ENCODE measurements at places on chromosomes 3 and 15.

DNA sequence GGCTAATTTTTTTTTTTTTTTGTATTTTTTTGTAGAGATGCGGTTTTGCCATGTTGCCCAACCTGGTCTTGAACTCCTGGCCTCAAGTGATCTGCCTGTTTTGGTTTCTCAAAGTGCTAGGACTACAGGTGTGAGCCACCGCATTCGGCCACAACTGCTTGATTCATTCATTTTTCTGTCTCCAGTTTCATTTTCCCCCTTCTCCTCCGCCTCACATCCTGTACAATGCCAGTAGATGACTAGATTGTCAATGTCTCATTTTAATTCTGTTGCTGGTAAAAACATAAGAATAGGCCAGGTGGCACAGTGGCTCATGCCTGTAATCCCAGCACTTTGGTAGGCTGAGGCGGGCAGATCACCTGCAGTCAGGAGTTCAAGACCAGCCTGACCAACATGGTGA is 12.0 kb upstream of the ZNF592 start:
- no peaks in the 10 kb centered on the region for H3K36me3 ChIP-seq
- no peak overlapping the region for H3K4me3 ChIP-seq
- peaks cover 44% of the 10 kb centered on the region for H3K4me1 ChIP-seq
- H3K27me3 ChIP-seq: no peaks in the 10 kb centered on the region

DNA sequence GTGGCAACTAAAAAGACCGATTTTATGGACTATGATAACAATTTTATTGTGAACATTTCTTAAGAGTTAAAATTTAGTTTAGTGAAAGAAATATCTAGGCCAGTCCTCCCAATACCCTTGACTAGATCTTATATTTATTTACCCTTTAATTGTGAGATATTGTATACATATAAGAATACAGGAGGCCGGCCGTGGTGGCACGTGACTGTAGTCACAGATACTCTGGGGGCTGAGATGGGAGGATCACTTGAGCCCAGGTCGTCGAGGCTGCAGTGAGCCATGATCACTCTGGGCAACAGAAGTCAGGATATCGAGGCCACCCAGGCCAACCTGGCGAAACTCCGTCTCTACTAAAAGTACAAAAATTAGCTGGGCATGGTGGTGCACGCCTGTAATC is 756 bp upstream of the RMDN3 start:
- H3K4me1 ChIP-seq: peaks cover 7% of the 10 kb centered on the region
- peak overlapping the region; percentile 83 for H3K4me3 ChIP-seq
- no peak for DNase-seq
- H3K27me3 ChIP-seq: no peaks in the 10 kb centered on the region
- H3K27ac ChIP-seq: peak overlapping the region; percentile 88

DNA sequence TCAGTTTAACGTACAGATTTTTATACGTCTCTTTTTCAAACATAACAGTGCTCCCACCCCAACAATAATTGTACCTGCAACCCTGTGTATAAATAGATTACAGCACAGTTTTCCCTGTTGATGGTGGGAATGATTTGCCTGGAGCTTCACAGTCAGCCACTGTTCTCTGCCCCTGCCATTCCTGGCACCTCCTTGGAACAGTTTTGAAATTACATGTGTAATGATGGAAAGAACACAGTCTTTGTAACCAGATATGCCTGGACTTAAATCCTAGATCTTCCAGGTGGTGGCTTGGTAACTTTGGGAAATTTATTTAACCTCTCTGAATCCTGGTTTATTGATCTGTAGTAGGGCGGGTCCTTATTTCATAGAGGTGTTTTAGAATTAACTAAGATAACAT is 27.0 kb downstream of the CRYBG3 start:
- H3K27me3 ChIP-seq: no peaks in the 10 kb centered on the region
- H3K4me1 ChIP-seq: no peaks in the 10 kb centered on the region
- no peak overlapping the region for H3K27ac ChIP-seq
- no peak overlapping the region for H3K4me3 ChIP-seq

- H3K27me3 ChIP-seq: no peaks in the 10 kb centered on the region
- no peaks in the 10 kb centered on the region for H3K36me3 ChIP-seq
- no peak for DNase-seq
- no peak overlapping the region for H3K4me3 ChIP-seq
Observed at GRCh38 chr3:115709931-115710330, 86.6 kb downstream of the GAP43 start.

GRCh38 chr15:63322541-63322940 is 45.1 kb downstream of the APH1B start:
- H3K36me3 ChIP-seq: no peaks in the 10 kb centered on the region
- H3K4me1 ChIP-seq: no peaks in the 10 kb centered on the region
- H3K27ac ChIP-seq: no peak overlapping the region
- no peaks in the 10 kb centered on the region for H3K27me3 ChIP-seq
- H3K4me3 ChIP-seq: no peak overlapping the region

DNA sequence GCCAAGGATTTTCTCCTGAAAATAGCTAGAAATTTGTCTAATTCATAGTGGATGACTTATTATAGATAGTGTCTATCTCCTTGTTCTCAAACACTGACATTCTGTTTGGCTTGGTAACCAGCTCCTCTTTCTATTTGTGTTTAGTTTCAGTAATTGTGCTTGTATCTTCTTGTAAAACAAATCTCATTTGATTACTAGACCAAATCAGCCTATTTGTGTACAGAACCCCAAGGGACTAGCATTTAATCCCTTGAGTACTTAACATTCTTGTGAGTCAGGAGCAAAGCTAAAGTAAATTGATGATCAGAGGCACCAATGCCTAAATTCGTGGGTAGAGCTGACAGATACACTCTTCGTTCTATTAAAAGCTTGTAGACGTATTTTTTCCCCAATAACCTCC is 306.5 kb upstream of the SLITRK3 start:
- H3K4me1 ChIP-seq: no peaks in the 10 kb centered on the region
- DNase-seq: no peak
- H3K27ac ChIP-seq: no peak overlapping the region
- H3K27me3 ChIP-seq: no peaks in the 10 kb centered on the region
- H3K36me3 ChIP-seq: no peaks in the 10 kb centered on the region
- no peak overlapping the region for H3K4me3 ChIP-seq

DNA sequence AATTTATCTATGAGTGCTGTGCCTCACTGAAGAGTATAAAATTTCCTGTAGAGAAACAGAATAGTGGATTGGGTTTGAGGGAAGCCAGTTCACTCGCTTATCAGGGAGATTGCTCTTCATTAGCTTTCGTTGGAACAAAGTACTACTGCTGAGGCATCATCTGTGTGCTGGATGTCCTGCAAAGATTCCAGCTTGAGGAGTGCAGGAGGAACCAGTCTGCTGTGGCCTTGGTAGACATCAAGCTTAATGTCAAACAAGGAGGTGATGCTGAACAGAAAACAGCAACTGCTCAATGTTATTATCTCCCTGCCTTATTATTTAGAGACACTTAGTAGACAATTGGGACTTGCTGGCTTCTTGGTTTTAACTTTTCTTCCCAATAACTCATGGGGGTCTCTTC is 297.5 kb upstream of the DPH6 start:
- no peaks in the 10 kb centered on the region for H3K27me3 ChIP-seq
- no peak overlapping the region for H3K27ac ChIP-seq
- no peak for DNase-seq
- H3K4me1 ChIP-seq: no peaks in the 10 kb centered on the region
- no peak overlapping the region for H3K4me3 ChIP-seq

DNA sequence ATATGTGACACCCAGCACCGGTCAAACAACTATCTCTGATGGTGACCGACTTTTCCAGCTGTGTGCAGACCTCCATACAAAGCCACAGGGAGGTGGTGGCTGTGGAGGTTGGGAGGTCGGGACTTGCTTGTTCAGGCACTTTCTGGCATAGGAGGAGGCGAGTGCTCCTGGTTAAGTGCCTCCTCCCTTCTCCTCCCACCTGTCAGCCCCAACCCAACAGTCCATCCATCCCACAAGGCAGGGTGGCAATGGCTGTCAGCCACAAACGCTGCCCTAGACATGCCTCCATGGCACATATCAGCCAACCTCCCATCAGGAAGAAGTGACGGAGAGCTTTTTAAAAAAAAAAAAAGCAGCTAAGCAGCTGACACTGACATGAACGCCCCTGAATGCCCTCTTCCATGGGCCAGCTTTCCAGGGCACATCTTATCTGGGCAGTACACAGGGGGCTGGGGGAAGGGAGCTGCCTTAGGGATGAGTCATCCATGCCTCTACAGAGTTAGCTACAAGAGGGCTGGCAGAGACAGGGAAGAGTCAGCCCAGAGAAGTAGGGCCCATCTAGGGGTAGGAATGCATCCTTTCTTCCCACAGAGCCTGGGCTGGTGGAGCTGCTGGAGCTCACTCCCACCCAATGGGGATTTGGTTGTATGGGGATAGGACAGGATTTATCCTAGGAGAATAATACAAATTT is 41.2 kb downstream of the CCDC12 start:
- H3K27me3 ChIP-seq: no peaks in the 10 kb centered on the region
- H3K4me1 ChIP-seq: peaks cover 64% of the 10 kb centered on the region
- H3K27ac ChIP-seq: peak overlapping the region; percentile 92
- H3K36me3 ChIP-seq: peaks cover 11% of the 10 kb centered on the region
- H3K4me3 ChIP-seq: no peak overlapping the region

DNA sequence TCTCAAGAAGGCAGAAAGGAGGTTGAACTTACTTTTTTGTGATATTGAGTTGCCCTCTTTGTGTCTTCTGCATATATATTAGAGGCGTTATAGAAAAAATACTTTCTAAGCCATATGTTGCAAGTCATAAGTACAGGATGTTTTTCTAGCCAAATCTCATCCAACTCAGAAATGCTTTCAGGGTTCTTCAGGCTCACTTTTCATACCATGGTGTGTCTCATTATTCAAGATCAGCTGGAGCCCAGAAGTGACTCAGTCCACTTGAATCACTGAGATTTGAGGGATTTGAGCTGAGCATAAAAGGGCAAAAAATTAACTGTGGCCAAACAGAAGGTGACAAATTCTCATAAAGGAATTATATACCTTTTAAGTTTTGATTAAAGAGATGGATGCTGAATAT is 157.3 kb downstream of the WNT5A start:
- H3K27ac ChIP-seq: no peak overlapping the region
- H3K4me1 ChIP-seq: no peaks in the 10 kb centered on the region
- H3K27me3 ChIP-seq: no peaks in the 10 kb centered on the region
- H3K36me3 ChIP-seq: no peaks in the 10 kb centered on the region
- no peak overlapping the region for H3K4me3 ChIP-seq

- H3K4me1 ChIP-seq: no peaks in the 10 kb centered on the region
- no peaks in the 10 kb centered on the region for H3K36me3 ChIP-seq
- DNase-seq: no peak
- no peaks in the 10 kb centered on the region for H3K27me3 ChIP-seq
- H3K27ac ChIP-seq: no peak overlapping the region
Observed at GRCh38 chr15:33888176-33888575, 80.1 kb upstream of the CHRM5 start.

GRCh38 chr3:7646851-7647250 is 785.9 kb downstream of the GRM7 start:
- no peak for DNase-seq
- H3K36me3 ChIP-seq: no peaks in the 10 kb centered on the region

- no peaks in the 10 kb centered on the region for H3K4me1 ChIP-seq
- no peaks in the 10 kb centered on the region for H3K36me3 ChIP-seq
- no peaks in the 10 kb centered on the region for H3K27me3 ChIP-seq
- no peak overlapping the region for H3K4me3 ChIP-seq
Observed at GRCh38 chr3:17231537-17232261, 346.9 kb downstream of the PLCL2 start.

- H3K36me3 ChIP-seq: no peaks in the 10 kb centered on the region
- H3K27ac ChIP-seq: no peak overlapping the region
- peaks cover 6% of the 10 kb centered on the region for H3K4me1 ChIP-seq
- H3K27me3 ChIP-seq: no peaks in the 10 kb centered on the region
Observed at GRCh38 chr3:128235207-128235926, 82.1 kb downstream of the EEFSEC start.

GRCh38 chr3:45347315-45348000 is 40.9 kb upstream of the LARS2 start:
- peaks cover 3% of the 10 kb centered on the region for H3K4me1 ChIP-seq
- no peak for DNase-seq
- H3K27me3 ChIP-seq: no peaks in the 10 kb centered on the region

GRCh38 chr15:88791637-88792036 is 11.6 kb upstream of the ACAN start:
- no peak for DNase-seq
- H3K4me1 ChIP-seq: no peaks in the 10 kb centered on the region
- H3K36me3 ChIP-seq: no peaks in the 10 kb centered on the region
- H3K27me3 ChIP-seq: peaks cover 55% of the 10 kb centered on the region

GRCh38 chr15:50879016-50879617 is 29.4 kb upstream of the AP4E1 start:
- no peaks in the 10 kb centered on the region for H3K27me3 ChIP-seq
- no peak for DNase-seq
- H3K4me1 ChIP-seq: peaks cover 7% of the 10 kb centered on the region
- H3K36me3 ChIP-seq: no peaks in the 10 kb centered on the region
- H3K4me3 ChIP-seq: no peak overlapping the region

DNA sequence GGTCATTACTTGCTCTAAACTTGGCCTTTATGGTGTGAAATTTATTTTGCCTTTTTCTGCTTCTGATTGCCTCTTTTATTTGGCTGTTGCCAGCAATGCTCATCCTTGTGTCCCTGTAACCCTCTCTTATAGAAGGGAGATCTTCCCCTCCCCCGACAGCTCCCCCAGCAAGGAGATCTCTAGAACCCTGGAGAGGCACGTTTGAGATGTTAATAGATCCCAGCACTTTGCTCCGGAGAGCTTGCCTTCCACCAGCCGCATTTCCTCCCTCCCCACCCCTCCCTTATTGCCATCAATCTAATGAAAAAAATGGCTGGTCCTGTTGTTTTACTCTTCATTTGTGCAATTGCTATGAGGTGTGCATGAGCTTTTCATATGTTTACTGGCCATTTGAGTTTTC is 18.2 kb downstream of the TRIM71 start:
- no peaks in the 10 kb centered on the region for H3K36me3 ChIP-seq
- no peak overlapping the region for H3K4me3 ChIP-seq
- no peaks in the 10 kb centered on the region for H3K4me1 ChIP-seq
- no peak for DNase-seq
- H3K27ac ChIP-seq: no peak overlapping the region

- H3K36me3 ChIP-seq: no peaks in the 10 kb centered on the region
- H3K27ac ChIP-seq: no peak overlapping the region
- no peak for DNase-seq
- H3K4me3 ChIP-seq: no peak overlapping the region
Observed at GRCh38 chr15:68642491-68642845, 63.7 kb downstream of the CORO2B start.

DNA sequence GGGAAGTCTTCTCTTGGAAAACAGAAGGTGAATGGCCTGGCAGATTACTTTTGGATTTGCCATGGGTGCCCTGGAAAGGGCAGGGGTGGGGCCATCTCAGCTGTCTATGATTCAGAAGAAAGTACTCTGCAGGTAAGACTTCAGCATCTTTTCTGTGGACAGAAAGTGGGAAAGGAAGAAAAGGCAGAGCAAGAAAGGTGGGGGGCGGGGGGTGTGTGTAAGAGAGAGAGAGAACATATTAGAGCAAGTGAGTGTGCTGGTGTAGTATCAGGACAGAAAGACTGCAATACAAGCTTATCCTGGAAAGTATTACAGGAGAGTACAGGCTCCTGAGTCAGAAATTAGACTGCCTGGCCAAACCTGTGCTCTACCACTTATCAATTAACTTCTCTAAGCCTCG is 5.5 kb downstream of the TAGLN3 start:
- H3K27me3 ChIP-seq: peaks cover 26% of the 10 kb centered on the region
- no peak overlapping the region for H3K27ac ChIP-seq
- H3K4me3 ChIP-seq: no peak overlapping the region
- H3K36me3 ChIP-seq: no peaks in the 10 kb centered on the region
- no peak for DNase-seq
